Osteocyte (in vitro differentiated cells): ENCODE measurements at places on chromosomes 2 and 18. TPM values are rescaled to one million over a fixed set of nuclear protein-coding genes. Genes with fewer than 3 reads are reported as not detected.

DNA sequence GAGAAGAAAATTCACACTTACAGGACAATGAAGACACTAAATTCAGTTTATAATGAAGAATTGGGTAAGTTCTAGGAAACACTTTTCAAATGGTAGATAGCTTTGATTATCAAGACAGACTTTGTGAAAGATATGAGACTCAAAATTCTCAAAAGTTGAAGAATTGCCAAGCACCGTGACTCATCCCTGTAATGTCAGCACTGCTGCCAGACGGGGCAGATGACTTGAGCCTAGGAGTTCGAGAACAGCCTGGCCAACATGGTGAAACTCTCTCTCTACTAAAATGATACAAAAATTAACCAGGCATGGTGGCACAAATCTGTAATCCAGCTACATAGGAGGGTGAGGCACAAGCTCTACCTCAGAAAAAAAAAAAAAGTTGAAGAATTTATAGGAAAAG is 1820.1 kb upstream of the LRRTM1 start:
- no peaks in the 10 kb centered on the region for H3K4me1 ChIP-seq
- DNase-seq, result no peak
- no peaks in the 10 kb centered on the region for H3K27me3 ChIP-seq
- no peak overlapping the region for H3K4me3 ChIP-seq

- H3K4me3 ChIP-seq, result no peak overlapping the region
- DNase-seq, result no peak
- no peaks in the 10 kb centered on the region for H3K4me1 ChIP-seq
- no peaks in the 10 kb centered on the region for H3K36me3 ChIP-seq
- H3K27me3 ChIP-seq, result no peaks in the 10 kb centered on the region
- H3K27ac ChIP-seq, result no peak overlapping the region
Measured at GRCh38 chr18:53541924-53542323, 682.5 kb downstream of the MBD2 start.

DNA sequence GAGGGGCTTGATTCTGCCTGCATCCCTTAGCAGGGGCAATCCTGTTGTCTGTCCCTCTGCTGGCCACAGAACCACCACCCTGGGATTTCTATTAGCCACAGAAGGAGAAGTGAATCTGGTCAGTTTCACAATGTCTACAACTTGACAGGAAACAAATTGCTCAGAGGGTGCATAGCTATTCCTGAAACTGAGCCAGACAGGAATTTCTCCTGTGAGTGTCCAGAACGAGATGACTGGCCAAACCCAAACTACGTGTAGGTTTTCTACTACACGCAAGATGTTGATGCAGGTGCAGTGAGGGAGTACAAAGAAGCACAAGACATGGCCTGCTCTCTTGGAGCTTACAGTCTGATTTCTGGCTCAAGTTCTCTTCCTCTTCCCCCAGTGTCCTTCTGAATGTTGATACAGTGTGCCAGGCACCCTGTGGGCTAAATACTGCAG is 201.9 kb downstream of the CLIP4 start:
- no peak overlapping the region for H3K27ac ChIP-seq
- peaks cover 18% of the 10 kb centered on the region for H3K27me3 ChIP-seq
- no peak overlapping the region for H3K4me3 ChIP-seq
- peaks cover 4% of the 10 kb centered on the region for H3K4me1 ChIP-seq

- DNase-seq, result no peak
- peaks cover 90% of the 10 kb centered on the region for H3K27me3 ChIP-seq
- no peaks in the 10 kb centered on the region for H3K36me3 ChIP-seq
- no peak overlapping the region for H3K27ac ChIP-seq
- H3K4me3 ChIP-seq, result no peak overlapping the region
Measured at GRCh38 chr2:176149939-176150583, 1.3 kb upstream of the HOXD4 start.

GRCh38 chr18:48852292-48852691 is 98.5 kb downstream of the SMAD7 start:
- H3K36me3 ChIP-seq, result peaks cover 27% of the 10 kb centered on the region
- peaks cover 81% of the 10 kb centered on the region for H3K4me1 ChIP-seq
- H3K27me3 ChIP-seq, result no peaks in the 10 kb centered on the region
- DNase-seq, result no peak

Gene EPAS1
- 11.0 and 14.1 TPM in 2 replicates for total RNA-seq

Gene DLX1
- 25.2 and 29.7 TPM in 2 replicates for total RNA-seq

GRCh38 chr2:579961-580360 is 97.2 kb downstream of the TMEM18 start:
- H3K27me3 ChIP-seq, result peaks cover 3% of the 10 kb centered on the region
- H3K4me3 ChIP-seq, result no peak overlapping the region
- peak; percentile 62 for DNase-seq
- peaks cover 4% of the 10 kb centered on the region for H3K4me1 ChIP-seq

Gene HOXD12
- total RNA-seq, result not detected in 2 replicates

DNA sequence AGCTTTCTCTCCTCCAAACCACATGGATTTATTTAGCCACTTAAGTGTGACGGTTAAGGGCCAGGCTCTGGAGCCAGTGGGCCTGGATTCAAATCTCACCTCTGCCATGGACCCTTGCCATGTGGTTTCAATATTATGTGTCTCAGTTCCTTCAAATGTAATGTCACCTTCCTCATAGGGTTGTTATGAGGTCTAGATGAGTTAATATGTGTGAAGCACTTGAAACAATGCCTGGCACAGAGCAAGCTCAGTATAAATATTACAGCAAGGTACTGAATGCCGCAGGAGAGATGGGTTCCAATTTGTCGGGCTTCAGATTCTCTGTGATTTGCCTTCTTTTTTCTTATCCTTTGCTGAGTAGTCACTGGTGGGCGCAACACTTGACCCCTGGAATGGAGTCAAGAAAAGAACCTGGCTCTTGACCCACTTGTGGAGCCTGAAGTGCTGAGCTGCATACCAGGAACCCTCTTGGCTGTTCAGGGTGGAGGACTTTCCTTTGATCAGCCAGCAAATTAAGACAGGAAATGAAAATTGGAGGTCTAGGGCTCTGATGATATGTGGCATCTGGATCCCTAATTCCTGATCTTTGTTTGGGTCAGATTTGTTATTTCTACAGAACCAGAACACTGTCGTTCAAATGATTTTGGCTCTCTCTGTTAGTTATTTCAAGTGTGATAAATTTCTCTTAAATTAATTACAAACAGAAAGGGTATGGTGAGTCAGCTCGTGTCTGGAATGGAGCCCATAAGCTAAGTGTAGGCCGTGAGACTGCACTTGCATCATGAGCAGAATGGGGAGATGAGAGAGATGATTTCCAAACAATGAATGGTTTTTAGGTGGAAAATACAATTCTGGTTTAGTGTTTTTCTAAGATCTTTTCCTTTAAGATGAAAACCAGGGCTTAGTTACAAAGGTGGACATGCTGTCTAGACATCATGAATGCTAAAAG is 293.0 kb downstream of the KCNS3 start:
- DNase-seq, result no peak
- peaks cover 2% of the 10 kb centered on the region for H3K27me3 ChIP-seq
- H3K4me3 ChIP-seq, result no peak overlapping the region
- H3K36me3 ChIP-seq, result no peaks in the 10 kb centered on the region
- H3K4me1 ChIP-seq, result no peaks in the 10 kb centered on the region

DNA sequence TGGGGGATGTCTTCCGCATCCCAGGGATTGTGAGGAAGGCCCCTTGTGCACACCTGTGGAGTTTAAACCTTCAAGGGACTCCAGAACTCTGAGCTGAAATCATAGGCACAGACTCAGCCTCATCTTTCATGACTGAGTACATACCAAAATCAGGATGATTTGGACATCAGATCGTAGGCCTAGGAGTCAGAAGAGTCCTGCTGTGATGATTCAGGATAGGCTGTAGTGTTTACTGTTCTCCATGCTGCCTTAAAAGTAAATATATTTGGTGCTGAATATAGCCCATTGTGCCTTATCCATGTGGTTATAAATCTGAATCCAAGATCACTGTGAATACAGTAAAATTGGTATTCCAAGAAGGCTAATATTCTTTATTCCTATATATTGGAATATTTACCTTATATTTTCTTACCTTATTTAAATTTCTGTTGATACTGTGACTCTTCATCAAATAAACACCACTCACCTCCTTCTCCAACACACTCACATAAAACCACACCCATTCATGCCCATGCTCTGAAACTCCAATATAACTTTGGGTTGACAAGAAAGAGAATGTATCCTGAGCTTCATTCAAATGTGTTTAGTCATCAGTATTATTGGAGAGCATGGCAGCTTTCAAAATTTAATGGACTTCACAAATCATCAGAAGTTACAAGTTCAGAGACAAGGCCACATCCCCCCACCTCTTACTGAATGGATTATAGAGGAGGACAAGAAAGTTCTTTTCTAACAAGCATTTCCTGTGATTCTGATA is 561.4 kb upstream of the LINC00305 start:
- no peak overlapping the region for H3K27ac ChIP-seq
- no peaks in the 10 kb centered on the region for H3K4me1 ChIP-seq
- H3K4me3 ChIP-seq, result no peak overlapping the region

- no peak overlapping the region for H3K4me3 ChIP-seq
- no peaks in the 10 kb centered on the region for H3K27me3 ChIP-seq
- no peak for DNase-seq
- H3K27ac ChIP-seq, result no peak overlapping the region
- H3K36me3 ChIP-seq, result no peaks in the 10 kb centered on the region
- no peaks in the 10 kb centered on the region for H3K4me1 ChIP-seq
Measured at GRCh38 chr2:25602333-25602723, 71.0 kb downstream of the DTNB start.

DNA sequence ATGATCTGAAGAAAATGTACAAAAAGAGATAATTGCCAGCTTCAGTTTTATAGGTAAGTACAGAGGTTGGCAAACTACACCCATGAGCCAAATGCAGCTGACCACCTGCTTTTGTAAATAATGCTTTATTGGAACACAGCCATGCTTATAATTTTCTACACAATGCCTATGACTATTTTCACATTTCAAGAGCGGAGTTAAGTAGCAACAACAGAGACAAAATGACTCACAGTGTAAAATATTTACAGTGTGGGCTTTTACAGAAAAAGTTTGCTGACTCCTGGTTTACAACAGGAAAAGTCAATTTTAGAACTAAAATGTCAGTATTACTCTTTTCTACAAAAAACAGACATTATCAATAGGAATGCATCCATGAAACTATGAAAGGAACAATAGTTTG is 26.0 kb downstream of the CWC22 start:
- H3K27me3 ChIP-seq, result no peaks in the 10 kb centered on the region
- no peak overlapping the region for H3K4me3 ChIP-seq
- peaks cover 21% of the 10 kb centered on the region for H3K4me1 ChIP-seq
- H3K36me3 ChIP-seq, result peaks cover 59% of the 10 kb centered on the region
- no peak for DNase-seq

Gene NCKAP5
- total RNA-seq, result 0.46 and 0.50 TPM in 2 replicates
